Pons (tissue), 1 donor: ENCODE measurements at places on chromosomes 11 and 22.

- DNase-seq: no peak
Observed at GRCh38 chr22:39570665-39571064, at the start of gene CACNA1I. Gene CACNA1I (plus strand): TSS chr22:39570753. CDS start chr22:39570753, 0 bp downstream.

DNA sequence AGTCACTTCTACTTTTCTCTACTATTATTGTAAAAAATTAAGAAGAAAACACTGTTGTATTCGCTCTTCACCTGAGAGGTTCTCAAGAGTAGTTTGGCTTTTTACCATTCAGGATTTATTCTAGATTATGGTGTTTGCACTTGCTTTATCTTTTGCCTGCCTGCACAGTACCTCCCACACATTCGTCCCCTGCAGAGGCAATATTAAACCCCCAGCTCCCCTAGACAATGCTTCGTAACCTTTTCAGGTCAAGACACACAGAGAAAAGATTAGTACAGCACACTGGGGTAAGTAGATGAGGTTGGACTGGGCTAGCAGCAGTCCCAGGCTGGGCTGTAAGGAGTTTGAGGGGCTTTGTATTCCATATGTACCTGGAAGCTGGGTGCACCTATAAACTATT, 62.4 kb downstream of the TNRC6B start:
- DNase-seq: no peak

- DNase-seq: no peak
Observed at GRCh38 chr11:35501776-35502175, 23.6 kb downstream of the PAMR1 start.

DNA sequence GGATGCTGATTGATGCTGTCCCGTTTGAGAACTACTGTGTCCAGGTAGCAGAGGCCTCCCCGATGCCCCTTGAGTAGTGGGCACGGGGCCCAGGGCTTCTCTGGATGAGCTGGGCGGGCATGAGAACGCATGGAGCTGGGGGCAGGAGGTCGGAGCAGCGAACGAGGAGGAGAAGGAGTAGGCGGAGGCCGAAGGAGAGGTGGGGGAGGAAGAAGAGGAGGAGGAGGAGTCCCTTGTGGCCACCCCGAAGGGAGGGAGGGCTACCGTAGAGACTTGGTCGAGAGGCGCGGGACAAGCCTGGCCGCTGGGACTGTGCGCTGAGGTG, 62.9 kb downstream of the CRYBB2 start:
- DNase-seq: no peak

- DNase-seq: no peak
Observed at GRCh38 chr11:31967404-31968130, 123.3 kb upstream of the RCN1 start.

DNA sequence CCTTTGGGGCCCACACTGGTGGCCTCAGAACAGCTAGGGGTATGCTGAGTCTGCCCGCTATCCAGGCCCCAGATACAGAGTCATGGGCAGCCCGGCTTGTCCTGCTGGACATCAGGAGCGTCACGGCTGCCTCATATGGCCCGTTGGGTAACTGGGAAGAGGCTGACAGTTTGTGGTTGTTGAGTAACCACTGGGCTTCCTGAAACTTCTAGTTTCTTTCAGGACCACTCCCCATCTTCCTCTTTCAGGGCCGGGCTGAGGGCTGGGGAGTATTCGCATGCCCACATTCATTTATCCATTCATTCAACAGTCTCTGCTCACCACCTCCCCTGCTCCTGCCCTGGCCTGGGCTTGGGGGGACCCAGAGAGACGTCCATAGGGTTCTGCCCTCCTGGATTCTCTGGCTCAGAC, 13.4 kb upstream of the P2RY2 start:
- DNase-seq: peak; percentile 68

DNA sequence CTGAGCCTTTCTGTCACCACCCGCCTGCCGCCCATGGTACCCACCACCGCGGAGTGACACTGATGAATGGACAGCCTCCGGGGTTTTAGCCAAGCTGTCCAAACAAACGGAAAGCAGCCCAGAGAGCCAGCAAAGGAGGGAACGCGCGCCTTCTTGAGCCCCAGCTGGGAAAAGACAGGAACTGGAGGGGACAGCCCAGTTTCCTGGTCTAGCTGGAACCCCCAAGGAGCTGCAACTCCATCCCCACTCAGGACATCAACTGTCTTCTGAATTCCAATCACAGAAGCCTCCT, 33.7 kb downstream of the SHISAL1 start:
- no peak for DNase-seq

- DNase-seq: no peak
Observed at GRCh38 chr11:70489276-70489675, 90.9 kb downstream of the CTTN start.

- no peak for DNase-seq
Observed at GRCh38 chr22:21861264-21861848, 6.1 kb downstream of the MAPK1 start.

GRCh38 chr11:55795256-55795655, at the start of gene OR5D14:
Gene OR5D14 (plus strand): TSS chr11:55795556. CDS start chr11:55795556, 0 bp downstream.
- no peak for DNase-seq

GRCh38 chr11:11946878-11947277, 61.5 kb downstream of the DKK3 start:
- no peak for DNase-seq

DNA sequence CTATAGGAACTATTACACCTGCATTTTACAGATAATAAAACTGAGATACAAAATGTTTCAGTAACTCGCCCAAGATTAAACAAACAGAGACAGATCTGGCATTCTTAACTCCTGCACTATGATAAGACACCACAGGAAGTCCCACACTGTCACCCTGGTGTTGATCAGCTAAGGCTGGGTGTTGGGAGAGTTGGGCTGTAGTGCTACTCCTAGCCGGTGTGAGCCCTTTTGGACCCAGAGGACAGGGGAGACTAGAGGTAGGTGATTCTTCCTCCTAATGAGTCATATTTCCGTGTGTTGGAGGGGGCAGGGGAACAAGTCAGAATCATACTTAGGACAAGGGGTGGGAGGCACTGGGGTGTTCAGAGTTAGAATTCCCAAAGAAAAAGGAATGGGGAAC, 353.2 kb upstream of the TENM4 start:
- no peak for DNase-seq

DNA sequence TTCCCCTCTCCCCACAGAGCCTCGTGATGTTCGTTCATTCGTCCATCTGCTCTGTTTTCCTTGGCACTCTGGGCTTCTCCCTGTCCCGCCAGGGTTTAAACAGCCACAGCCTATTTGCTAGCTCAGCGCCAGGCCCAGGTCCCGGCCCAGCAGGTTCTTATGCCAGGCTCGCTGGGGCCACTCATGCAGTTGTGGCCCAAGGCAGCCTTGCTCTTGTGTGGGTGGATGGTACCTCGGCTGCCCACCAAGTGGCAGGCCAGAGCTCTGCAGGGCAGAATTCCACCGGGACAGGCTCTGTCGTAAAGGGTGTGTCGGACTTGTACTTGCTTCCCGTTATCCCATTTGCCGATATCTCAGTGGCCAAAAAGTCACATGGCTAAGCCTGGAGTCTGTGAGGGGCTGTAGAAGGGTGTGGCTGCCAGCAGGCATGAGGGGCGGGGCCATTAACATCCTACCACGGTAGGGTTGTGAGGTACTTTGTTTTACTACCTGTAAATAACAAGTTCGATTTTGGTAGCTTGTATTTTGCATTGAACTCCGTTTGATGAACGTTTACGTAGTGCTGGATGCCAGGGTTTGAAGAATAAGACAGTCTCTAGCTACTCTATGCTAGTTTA, 7.9 kb downstream of the FAM118A start:
- DNase-seq: no peak

GRCh38 chr11:125356797-125357196, 139.3 kb downstream of the FEZ1 start:
- DNase-seq: no peak

- DNase-seq: no peak
Observed at GRCh38 chr22:27809700-27810608, 8.4 kb upstream of the MN1 start.

- no peak for DNase-seq
Observed at GRCh38 chr11:120413480-120413879, 77.3 kb downstream of the ARHGEF12 start.

GRCh38 chr11:120854988-120855387, 168.9 kb upstream of the TBCEL start:
- DNase-seq: no peak

DNA sequence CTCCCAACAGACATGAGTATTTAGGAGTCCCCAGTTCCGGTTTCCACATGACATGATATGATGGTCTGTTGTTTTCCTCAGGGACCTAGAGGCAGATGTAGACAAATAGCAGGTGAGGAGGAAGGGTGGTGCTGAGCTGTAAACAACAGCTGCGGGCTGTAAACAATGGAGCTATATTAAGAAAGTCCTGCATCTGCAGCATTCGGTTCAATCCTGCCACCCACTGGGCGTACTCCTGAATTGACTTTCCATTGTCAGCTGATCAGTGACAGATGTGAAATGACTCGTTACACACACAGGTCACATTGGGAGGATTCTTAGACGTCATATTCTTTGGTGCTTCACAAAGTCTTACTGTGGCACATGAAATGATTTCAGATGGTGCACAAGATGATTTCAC, 26.8 kb upstream of the RAG1 start:
- DNase-seq: peak; percentile 77

DNA sequence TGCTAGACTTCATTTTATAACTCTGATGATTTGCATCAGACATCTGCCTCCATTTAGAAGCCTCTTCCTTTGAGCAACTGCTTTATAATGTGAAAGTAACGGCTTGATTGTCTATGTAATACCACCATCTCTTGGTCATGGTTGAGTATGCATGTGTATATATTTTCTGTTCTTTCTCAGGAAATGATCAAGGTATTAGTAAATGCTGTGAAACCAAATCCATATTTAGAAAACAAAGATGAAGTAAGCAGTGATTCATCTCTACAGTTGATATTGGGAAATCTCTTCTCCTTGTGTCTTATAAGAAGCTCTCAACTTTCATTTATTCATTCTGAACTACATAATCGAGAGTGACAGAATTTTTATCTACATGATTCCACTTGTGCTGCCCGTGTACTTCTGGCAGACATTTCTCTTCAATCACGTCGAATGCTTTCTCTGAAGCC, 104.6 kb upstream of the ANO3 start:
- DNase-seq: peak; percentile 70

GRCh38 chr22:42437488-42438292, 5.5 kb upstream of the NFAM1 start:
- peak; percentile 62 for DNase-seq

GRCh38 chr22:37647928-37648327, 8.5 kb downstream of the SH3BP1 start:
- DNase-seq: no peak

DNA sequence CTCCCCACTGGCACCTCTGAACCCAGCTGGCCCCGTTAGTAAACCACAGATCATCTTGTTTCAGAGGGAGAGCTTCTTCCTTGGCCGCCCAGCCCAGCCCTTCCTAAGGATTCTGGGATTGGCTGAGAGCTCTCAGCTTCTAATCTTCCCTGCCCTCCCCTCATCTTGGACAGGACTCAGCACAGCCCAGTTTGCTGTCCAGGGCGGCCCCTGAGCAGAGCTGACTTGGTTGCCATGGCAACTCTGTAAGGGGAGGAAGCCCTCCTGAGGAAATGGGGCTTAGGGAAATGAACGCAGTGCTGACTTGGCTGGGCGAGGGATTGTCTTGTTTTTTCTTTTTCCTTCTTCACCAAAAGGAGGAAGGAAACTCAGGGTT, 4.6 kb downstream of the APOL4 start:
- peak; percentile 49 for DNase-seq

DNA sequence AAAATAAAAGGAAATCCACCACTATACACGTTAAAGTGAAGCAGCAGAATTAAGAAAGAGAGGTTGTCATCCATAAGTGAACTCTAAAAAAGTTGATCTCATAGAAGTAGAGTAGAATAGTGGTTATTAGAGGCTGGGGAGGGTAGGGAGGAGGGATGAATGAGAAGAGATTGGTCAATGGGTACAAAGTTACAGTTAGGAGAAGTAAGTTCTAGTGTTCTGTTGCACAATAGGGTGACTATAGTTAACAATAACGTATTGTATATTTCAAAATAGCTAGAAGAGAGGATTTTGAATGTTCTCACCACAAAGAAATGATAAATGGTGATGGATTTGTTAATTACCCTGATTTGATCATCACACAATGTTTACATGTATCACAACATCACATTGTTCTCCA, 72.0 kb downstream of the CD82 start:
- peak; percentile 60 for DNase-seq

GRCh38 chr11:100776212-100776896, 89.3 kb downstream of the ARHGAP42 start:
- no peak for DNase-seq

DNA sequence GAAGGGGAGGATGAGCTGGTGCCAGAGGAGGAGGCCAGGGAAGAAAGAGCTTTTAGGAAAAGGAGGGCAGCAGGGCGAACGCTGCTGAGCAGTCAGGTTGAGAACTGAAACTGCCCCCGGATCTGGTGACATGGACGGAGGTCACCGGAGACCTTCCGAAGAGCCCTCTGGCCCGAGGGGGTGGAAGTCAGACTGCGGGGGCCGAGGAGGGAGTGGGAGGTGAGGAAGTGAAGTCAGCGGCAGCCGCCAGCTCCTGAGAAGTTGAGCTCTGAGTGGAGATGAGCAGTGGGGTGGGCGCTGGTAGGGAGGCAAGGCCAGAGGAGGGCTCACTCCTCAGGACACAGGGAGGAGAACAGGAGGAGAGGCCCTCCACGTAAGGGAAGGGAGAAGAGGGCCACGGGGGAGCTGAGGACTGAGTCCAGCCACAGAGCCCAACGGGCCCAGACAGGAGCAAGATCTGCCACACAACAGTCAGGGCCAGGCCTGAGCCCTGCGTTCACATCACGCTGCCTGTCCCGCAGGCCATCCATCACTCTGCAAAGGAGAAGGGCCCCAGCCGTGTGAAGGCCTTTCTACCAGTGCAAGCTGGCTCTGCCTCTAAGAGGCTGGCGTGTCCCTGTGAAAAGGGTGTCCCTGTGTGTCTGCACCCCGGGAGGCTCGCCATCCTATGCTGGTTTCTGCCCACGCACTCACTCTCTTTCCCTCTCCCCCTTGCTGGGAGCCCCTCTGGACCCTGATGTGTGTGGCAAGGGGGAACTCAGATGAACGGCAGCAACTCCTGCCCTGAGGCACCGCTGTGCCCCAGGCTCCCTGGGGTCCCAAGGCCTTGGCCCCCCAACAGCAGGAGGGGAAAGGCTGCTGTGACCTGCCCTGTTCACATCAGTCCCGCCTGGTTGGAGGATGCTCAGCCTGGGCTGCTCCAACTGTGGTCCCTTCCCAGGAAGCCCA, 19.0 kb upstream of the LRRC32 start:
- no peak for DNase-seq

- DNase-seq: no peak
Observed at GRCh38 chr11:34682825-34683224, 61.9 kb downstream of the EHF start.
